Hindlimb muscle (tissue), 1 donor: ENCODE measurements at places on chromosomes 3 and 15.

GRCh38 chr15:81901319-81901718, 144.5 kb downstream of the MEX3B start:
- no peak for DNase-seq

GRCh38 chr3:46943237-46944187, 33.0 kb downstream of the CCDC12 start:
- no peak for DNase-seq

GRCh38 chr3:180117381-180118163, 80.8 kb upstream of the PEX5L start:
- no peak for DNase-seq

GRCh38 chr15:64071931-64072765, 21.5 kb downstream of the CIAO2A start:
- DNase-seq, result no peak

- no peak for DNase-seq
Observed at GRCh38 chr15:94324835-94325767, 93.7 kb downstream of the MCTP2 start.

- no peak for DNase-seq
Observed at GRCh38 chr3:49412632-49413337, 562 bp downstream of the TCTA start.

GRCh38 chr3:165464736-165465135, 268.6 kb upstream of the SLITRK3 start:
- no peak for DNase-seq

GRCh38 chr3:172047567-172048115, 8.3 kb downstream of the FNDC3B start:
- no peak for DNase-seq

- DNase-seq, result no peak
Observed at GRCh38 chr3:98209244-98209643, 42.7 kb downstream of the OR5H15 start.

GRCh38 chr15:89835176-89835564, 20.5 kb upstream of the ANPEP start:
- no peak for DNase-seq

DNA sequence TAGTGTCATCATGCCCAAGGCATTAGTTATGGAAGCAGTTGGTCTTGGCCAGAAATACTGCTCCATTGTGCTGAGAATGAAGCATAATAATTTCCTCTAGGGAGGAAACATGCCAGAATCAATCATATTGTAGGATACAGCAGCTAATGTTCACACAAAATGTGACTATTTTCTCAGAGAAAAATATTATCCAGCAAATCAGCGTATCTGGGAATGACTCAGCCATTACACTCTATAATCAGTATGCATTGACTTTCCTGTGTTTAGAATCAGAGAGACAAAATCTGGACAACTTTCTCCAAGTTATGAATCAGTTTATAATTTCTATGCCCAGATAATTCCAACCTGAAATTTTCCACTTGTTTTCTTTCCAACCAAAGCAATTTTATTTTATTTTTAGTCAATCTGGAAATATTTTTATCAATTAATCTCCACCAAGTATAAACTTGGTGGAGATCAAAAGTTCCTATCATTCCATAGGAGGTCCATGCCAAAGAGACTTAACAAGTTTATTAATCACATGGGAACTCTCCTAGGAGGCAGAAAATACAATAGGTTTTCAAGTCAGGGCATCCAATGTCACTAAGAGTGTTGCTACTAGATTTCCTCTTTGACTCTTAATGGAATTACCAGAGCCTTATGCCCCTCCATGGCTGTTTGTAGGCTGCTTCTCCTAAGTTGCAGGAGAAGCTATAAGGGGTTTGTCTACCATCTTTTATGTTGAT, 36.4 kb downstream of the SUCNR1 start:
- DNase-seq, result no peak

- no peak for DNase-seq
Observed at GRCh38 chr3:78734048-78734637, 1033.7 kb downstream of the ROBO1 start.

DNA sequence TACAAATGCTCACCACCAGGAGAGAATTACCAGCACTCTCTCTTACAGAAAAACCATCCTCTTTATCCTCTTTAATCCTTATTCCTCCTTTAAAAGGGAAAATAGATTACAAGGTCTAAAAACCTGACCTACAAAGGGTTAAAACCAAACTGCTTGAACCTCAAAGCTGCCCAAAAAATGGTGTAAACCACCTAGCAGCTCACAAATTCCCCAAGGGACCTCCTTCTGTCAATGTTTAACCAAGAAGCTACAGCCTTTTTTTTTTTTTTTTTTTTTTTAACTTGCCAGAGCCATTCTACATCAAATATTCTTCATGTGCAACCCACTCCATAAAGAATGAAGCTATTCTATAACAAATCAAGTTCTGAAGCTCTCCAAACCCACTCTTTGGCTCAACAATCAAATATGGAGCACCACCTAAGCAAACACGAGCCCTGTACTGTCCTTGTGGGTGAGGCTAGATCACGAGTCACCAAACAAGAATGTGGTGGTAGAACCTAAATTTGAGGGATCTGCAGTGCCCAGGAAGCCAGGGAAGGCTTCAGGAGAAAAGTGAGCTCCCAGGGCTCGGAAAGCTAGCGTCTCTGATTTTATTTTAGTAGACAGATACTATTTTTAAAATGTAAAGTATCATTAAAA, 20.1 kb downstream of the OSBPL10 start:
- no peak for DNase-seq

DNA sequence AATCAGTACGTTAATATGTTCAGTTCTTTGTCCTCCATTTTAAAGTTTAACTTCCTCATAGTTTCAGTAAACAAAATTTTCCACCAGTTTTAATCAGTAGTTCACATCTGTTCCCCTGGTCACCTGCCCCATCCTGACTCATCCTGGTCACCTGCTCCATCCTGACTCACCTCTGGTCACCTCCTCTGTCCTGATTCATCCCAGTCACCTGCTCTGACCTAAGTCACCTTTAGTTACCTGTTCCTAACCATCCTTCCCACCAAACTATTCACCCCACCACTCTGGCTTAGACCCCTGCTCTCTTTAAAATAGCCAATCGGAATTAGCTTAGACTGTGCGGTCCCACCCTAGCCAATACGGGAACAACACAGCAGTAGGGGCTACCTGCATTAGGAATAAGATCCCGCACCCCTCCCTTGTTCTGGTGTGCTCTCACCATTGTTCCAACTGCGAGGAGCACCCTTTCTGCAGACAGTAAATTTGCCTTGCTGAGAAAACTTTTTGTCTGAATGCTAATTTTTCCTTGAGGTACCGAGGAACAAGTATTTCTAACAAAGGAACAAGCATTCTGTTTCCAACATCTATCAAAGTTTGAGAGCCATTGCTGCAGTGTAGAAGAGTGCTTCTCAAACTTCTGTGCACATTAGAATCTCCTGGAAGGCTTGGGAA, 169.3 kb downstream of the ADAMTS17 start:
- no peak for DNase-seq

- DNase-seq, result no peak
Observed at GRCh38 chr3:59425942-59426341, 376.1 kb upstream of the CFAP20DC start.

- DNase-seq, result no peak
Observed at GRCh38 chr3:58204720-58205119, 6.1 kb downstream of the DNASE1L3 start.

DNA sequence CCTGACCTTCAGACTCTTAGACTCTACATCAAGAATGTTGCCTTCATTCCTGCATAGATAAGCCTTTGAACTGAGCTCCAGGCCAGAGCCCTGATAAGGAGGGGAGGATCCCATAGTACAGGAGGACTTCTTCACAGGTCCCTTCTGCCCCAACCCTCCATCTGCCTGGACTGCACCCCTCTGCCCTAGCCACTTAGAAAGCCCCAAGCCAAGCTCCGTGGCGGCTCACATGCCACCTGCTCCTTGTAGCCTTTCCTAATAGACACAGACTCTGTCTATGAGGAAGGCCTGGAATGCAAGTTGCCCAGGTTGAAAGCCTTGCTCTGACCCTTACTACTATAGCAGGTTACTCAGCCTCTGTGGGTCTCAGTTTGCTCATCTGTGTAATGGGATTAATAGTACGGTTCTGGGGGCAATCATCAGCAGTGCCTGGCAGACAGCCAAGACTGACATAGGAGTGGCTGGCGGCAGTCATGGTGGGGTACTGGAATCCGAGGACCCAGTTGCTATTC, 11.6 kb downstream of the PCSK6 start:
- no peak for DNase-seq

DNA sequence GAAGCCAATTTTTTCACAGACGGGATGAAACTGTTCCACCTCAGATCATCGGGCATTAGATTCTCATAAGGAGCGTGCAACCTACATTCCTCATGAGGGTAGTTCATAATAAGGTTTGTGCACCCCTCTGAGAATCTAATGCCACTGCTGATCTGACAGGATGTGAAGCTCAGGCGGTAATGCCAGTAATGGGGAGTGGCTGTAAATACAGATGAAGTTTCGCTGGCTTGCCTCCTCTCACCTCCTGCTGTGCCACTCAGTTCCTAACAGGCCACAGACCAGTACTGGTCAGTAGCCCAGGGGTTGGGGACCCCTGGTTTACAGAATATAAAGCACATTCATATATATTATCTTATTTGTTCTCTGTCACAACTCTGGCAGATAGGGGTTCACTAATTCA, 2.1 kb upstream of the LIMD1 start:
- no peak for DNase-seq

GRCh38 chr15:62631076-62631724, 411.3 kb upstream of the TPM1 start:
- DNase-seq, result no peak

- peak; percentile 26 for DNase-seq
Observed at GRCh38 chr3:107846279-107846852, 244.5 kb downstream of the CD47 start.

- DNase-seq, result no peak
Observed at GRCh38 chr3:195407531-195408409, 35.0 kb downstream of the ACAP2 start.

- peak; percentile 50 for DNase-seq
Observed at GRCh38 chr15:101613130-101614000, 38.8 kb downstream of the TM2D3 start.

DNA sequence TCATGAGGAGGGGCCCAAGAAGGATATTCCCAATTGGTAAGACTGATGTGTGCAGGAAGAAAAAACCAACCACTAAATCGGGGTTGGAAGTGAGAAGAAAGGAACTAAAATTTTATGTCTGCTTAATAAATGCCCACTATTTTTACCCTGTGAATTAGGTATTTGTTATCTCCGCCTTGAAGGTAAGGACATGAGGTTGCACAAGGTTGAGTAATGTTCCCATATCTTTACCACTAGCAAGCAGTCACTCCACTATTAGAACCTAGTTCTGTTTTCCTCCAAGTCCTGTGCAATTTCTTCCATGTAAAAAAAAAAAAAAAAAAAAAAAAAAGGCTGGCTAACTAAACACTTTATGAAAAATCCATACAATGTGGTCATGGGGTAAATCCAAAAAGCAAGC, 318.5 kb upstream of the SLCO3A1 start:
- no peak for DNase-seq
